Activated CD8-positive, alpha-beta T cell treated with anti-CD3 and anti-CD28 coated beads, Interleukin-2, amount 10 ng/mL, durations not matched to agents 7 days and 5 days (primary cell): ENCODE measurements at places on chromosomes 1 and 21. TPM values are rescaled to one million over a fixed set of nuclear protein-coding genes. Genes with fewer than 3 reads are reported as not detected.
A peak's percentile ranks its signal among the peaks of the same experiment; 100 is the strongest.

Gene SYNC
- total RNA-seq: not detected

Gene S100B
- 9.5 TPM for total RNA-seq

Gene ADGRL4
- not detected for total RNA-seq

DNA sequence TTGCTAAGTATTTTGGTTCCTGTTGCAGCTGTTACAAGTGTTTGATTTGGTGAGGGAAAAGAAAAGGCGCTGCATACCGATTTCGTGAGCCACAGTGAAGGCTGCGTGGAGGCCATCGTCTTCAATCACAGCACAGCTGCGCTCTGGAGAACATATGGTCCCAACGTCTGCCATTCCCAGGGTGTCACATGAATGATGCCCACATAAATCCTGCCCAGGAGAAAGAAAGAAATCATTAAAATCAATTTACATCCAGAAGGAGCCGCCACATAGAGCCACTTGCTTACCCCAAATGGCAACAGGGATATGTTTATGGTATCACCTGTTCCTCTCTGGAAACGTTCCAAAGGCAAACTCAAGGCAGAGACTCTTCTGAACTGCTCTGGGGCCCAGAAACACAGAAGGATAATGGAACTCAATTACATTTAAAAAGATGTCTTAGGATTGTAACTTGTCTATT is 12.2 kb downstream of the ADAMTS5 start:
- no peak for DNase-seq

DNA sequence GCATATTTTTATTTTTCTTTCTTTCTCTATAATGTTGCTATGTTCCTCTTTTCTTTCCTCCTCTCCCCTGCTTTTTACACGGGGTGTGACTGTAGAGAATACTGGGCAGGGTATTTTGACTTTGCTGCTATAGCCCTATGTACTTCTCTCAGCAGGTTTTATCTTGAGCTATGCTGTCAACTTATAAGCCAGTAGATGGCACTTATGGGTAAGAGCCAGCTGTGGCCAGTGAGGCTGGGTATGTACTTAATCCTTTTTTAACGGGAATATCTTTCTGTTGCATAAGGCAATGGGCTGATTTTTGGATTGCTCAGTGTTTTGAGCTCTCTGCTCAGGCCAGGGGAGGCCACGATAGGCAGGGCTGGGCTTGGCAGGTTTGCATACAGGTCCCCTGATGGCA is 99.0 kb downstream of the KCNK2 start:
- DNase-seq: no peak

DNA sequence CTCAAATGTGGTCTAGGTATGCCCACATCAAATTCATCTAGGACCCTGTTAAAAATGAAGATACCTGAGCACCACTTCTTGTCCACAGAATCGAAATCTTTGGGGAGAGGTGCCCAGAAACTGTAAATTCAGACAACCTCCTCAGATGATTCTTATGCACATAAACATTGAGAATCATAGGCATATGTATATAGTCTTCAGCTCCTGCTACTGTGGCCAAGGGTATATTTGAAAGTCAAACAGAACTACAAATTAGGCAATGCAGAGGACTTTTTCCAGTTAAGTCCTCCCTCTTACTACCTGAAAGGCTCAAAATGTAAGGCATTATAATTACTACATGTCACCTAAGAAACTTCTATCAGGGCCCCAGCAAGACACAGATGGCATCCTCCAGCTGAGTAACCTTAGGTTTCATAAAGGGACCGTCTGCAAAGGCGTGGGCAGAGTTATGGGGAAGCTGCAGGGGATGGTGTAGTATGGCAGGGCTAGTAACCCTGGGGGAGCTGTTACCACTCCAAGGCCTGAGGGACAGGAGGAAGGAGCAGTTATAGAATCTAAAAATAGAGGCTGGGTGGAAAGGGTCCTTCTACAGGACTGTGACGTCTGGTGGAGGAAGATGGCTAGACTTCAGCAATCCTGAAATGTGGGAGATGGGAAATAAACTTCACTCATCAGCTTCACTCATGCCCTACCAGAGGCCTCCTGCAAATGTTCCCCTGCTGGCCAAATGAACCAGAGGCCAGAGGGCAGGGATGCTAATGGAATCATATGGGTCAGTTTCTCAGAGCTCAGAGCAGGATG is 46.3 kb downstream of the DAB1 start:
- DNase-seq: no peak

- peak; percentile 26 for DNase-seq
These were observed 219.5 kb downstream of the TPR start for GRCh38 chr1:186155594-186155993.

DNA sequence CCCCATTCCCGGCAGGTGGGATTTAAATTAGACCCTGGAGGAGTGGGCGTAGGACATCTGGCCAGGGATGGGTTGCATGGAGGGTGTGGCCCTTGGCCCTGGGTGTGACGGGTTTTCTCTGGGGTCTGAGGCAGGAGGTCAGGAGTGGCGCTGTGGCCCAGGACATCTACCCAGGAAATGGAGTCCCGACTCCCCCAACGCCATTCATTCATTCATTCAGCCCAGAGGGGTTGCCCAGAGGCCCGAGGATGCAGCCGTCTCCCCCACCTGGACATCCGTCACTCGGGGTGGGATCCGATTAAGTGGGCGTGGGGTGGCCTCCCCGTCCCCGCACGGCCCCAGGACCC is 663 bp downstream of the ATP13A2 start:
- DNase-seq: no peak
